ENCODE measurements at places on chromosomes 4 and X. TPM values are rescaled to one million over a fixed set of nuclear protein-coding genes. Genes with fewer than 3 reads are reported as not detected.

DNAAF6 gene
- 0.61 TPM for total RNA-seq

RHOXF2 gene
- not detected for total RNA-seq

P2RY10 gene
- total RNA-seq: 1.8 TPM

SPACA5 gene
- not detected for total RNA-seq

TRPC5OS gene
- total RNA-seq: not detected

CDS1 gene
- 6.5 TPM for total RNA-seq

RBM47 gene
- total RNA-seq: 169 TPM

AGTR2 gene
- total RNA-seq: 13.4 TPM

GABRB1 gene
- not detected for total RNA-seq

ATP2B3 gene
- not detected for total RNA-seq

VSIG4 gene
- total RNA-seq: 392 TPM

- H3K27me3 ChIP-seq: no peaks in the 10 kb centered on the region
- DNase-seq: no peak
- H3K36me3 ChIP-seq: no peaks in the 10 kb centered on the region
- peaks cover 3% of the 10 kb centered on the region for H3K4me1 ChIP-seq
- no peak overlapping the region for H3K27ac ChIP-seq
These were observed 46.7 kb downstream of the TMEM156 start for GRCh38 chr4:38985410-38986100.

DNA sequence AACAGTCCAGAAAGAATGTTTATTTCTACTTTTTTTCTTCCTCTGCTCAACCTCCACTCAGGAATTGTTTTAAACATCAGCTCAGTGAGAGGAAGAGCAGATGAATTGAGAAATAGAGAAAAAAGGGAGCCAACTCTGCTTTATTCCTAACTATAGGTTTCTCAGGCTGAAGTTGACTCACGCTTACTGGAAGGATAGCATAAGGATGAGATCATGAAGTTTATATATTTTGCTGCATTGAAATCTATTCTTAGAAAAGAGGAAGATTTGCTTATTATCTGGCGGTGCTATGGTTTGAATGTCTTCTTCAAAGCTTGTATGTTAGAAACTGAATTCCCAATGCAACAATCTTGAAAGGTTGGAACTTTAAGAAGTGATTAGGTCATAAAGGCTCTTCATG lies 1673.4 kb upstream of the PCDH7 start:
- no peaks in the 10 kb centered on the region for H3K4me1 ChIP-seq
- no peak overlapping the region for H3K4me3 ChIP-seq
- H3K36me3 ChIP-seq: no peaks in the 10 kb centered on the region
- no peak overlapping the region for H3K27ac ChIP-seq
- H3K27me3 ChIP-seq: no peaks in the 10 kb centered on the region

DNA sequence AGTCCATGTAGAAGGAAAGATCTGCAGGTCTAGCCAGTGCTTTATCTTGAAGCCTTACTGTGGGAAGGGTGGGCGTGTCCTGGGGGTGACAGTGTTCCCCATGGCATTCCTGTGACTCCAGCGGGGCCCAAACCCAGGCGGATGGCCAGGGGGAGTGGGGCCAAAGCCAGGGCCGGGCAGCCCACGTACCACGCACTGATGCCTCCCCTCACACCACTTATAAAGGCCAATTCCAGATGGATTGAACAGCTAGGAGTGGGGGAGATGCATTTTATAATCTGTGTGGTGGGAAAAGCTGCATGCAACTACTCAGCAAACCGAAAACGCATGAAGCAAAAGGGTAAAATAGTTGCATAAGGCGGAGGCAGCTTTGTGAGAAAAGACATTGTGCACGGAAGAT lies 36.4 kb downstream of the NELFA start:
- no peaks in the 10 kb centered on the region for H3K27me3 ChIP-seq
- H3K36me3 ChIP-seq: peaks cover 4% of the 10 kb centered on the region
- H3K4me3 ChIP-seq: no peak overlapping the region
- no peak overlapping the region for H3K27ac ChIP-seq

- H3K4me3 ChIP-seq: no peak overlapping the region
- H3K36me3 ChIP-seq: peaks cover 3% of the 10 kb centered on the region
- H3K27ac ChIP-seq: no peak overlapping the region
- H3K27me3 ChIP-seq: no peaks in the 10 kb centered on the region
These were observed 23.9 kb downstream of the MANBA start for GRCh38 chr4:102736636-102737549.

- DNase-seq: peak; percentile 67
- H3K27me3 ChIP-seq: no peaks in the 10 kb centered on the region
- H3K4me3 ChIP-seq: peak within 1 kb of the TSS; percentile 55
- H3K27ac ChIP-seq: peak within 1 kb of the TSS; percentile 82
These were observed at the start of gene ADAMTS3 for GRCh38 chr4:72568959-72569718. Gene ADAMTS3 (minus strand): TSS chr4:72569221. CDS start chr4:72568762, 459 bp downstream.

DNA sequence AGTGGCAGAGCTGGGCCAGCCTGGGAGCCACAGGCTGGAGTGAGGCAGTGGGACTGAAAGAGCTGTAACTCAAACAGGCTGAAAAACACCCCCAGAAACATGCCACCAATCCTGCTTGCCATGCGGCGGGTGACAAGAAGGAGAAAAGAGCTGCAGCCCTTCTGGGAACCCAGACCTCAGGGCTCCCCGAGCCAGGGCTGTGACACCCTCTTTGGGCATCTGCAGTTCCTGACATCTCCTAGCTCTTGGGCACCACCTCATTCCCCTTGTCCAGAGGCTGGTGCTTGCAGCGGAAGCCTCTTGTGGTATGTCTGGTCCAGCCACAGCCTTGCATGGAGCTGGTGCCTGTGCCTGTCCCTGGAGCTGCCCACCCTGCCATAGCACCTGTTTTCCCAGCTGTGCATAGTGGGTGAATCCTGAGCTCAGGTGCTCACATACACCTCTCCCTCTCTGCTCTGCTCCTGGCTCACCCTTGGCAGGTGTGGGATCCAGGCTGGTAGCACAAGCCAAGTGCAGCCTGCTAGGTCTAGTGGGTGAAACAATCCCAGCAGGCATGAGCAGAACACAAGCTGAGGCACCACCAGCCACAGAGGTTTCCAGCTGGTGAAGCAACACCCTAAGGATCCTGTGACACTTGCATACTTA lies 149.0 kb downstream of the CXXC4 start:
- H3K4me3 ChIP-seq: no peak overlapping the region
- no peak for DNase-seq
- H3K4me1 ChIP-seq: no peaks in the 10 kb centered on the region
- no peaks in the 10 kb centered on the region for H3K36me3 ChIP-seq
- no peak overlapping the region for H3K27ac ChIP-seq

GRCh38 chr4:94068753-94069719 lies 138.6 kb upstream of the SMARCAD1 start:
- no peaks in the 10 kb centered on the region for H3K27me3 ChIP-seq
- H3K27ac ChIP-seq: no peak overlapping the region
- no peaks in the 10 kb centered on the region for H3K4me1 ChIP-seq
- no peak for DNase-seq
- H3K36me3 ChIP-seq: no peaks in the 10 kb centered on the region
- no peak overlapping the region for H3K4me3 ChIP-seq

DNA sequence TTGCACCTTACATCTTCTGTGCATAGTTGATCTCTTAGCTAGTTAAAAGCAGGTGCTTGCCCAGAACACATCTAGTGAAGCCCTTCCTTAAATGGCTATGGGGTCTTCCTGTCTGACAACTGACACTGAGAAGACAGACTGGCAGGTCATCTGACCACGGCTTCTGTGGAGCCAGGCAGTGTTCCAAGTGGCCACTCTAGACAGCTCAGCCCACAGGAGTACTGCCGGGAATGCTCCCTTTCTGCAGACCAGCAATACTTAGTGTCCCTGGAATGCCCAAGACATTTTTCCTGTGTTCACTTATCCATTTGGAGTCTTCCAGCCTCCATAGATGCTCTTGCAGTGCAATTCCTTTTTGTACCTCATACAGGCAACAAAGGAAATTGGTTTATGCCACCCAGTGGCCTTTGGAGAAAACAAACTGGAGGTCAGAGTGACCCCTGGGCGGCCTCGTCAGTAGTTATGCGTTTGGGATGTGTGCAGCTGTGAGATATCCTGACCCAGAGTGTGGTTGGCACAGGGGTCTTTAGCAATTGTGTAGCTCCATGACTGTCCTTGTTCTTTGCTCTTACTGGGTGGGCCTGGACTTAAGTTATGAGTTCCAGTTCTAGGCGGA lies 335.5 kb downstream of the ARHGAP10 start:
- H3K36me3 ChIP-seq: no peaks in the 10 kb centered on the region
- DNase-seq: peak; percentile 60
- H3K27ac ChIP-seq: no peak overlapping the region
- peaks cover 3% of the 10 kb centered on the region for H3K4me1 ChIP-seq

GRCh38 chrX:133555782-133556458 lies 140.6 kb upstream of the GPC4 start:
- DNase-seq: no peak
- H3K4me3 ChIP-seq: no peak overlapping the region
- no peaks in the 10 kb centered on the region for H3K4me1 ChIP-seq
- no peaks in the 10 kb centered on the region for H3K27me3 ChIP-seq
- no peak overlapping the region for H3K27ac ChIP-seq
- no peaks in the 10 kb centered on the region for H3K36me3 ChIP-seq

- DNase-seq: no peak
- no peaks in the 10 kb centered on the region for H3K4me1 ChIP-seq
These were observed 179.5 kb upstream of the TBL1X start for GRCh38 chrX:9285342-9285771.

DNA sequence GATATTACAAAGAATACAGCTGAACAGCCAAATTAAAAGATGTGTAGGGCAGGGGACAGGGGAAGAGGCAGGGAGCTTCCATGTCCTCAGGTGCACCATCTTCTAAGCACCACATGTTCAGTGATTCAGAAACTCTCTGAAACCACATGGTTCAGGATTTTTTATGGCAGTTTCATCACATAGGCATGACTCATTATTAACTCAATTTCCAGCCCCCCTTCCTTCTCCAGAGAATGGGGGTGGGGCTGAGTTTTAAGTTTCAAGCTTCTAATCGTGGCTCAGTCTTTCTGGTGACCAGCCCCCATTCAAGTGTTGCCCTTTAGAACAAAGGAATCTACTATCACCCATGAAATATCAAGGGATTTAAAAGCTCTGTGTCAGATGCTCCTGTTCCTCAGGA lies 317.8 kb upstream of the GALNT7 start:
- no peaks in the 10 kb centered on the region for H3K36me3 ChIP-seq
- H3K27ac ChIP-seq: no peak overlapping the region
- no peak overlapping the region for H3K4me3 ChIP-seq
- no peaks in the 10 kb centered on the region for H3K27me3 ChIP-seq
- no peak for DNase-seq

GRCh38 chr4:109873791-109874514 lies 26.0 kb downstream of the LRIT3 start:
- H3K36me3 ChIP-seq: no peaks in the 10 kb centered on the region
- H3K27ac ChIP-seq: no peak overlapping the region
- H3K4me3 ChIP-seq: no peak overlapping the region
- no peaks in the 10 kb centered on the region for H3K27me3 ChIP-seq
- no peaks in the 10 kb centered on the region for H3K4me1 ChIP-seq

- peak overlapping the region; percentile 95 for H3K27ac ChIP-seq
- peak overlapping the region; percentile 71 for H3K4me3 ChIP-seq
- H3K27me3 ChIP-seq: no peaks in the 10 kb centered on the region
- peaks cover 8% of the 10 kb centered on the region for H3K4me1 ChIP-seq
- no peak for DNase-seq
These were observed 792 bp downstream of the PPID start for GRCh38 chr4:158722291-158722916.

- no peak overlapping the region for H3K4me3 ChIP-seq
- no peak overlapping the region for H3K27ac ChIP-seq
- no peaks in the 10 kb centered on the region for H3K27me3 ChIP-seq
- no peaks in the 10 kb centered on the region for H3K36me3 ChIP-seq
- no peak for DNase-seq
These were observed 299.2 kb downstream of the IDS start for GRCh38 chrX:149205937-149206336.

- H3K27ac ChIP-seq: no peak overlapping the region
- no peak overlapping the region for H3K4me3 ChIP-seq
- DNase-seq: no peak
- H3K4me1 ChIP-seq: peaks cover 17% of the 10 kb centered on the region
- H3K36me3 ChIP-seq: no peaks in the 10 kb centered on the region
These were observed 51.2 kb upstream of the KLF3 start for GRCh38 chr4:38612646-38613414.

- no peaks in the 10 kb centered on the region for H3K36me3 ChIP-seq
- H3K4me1 ChIP-seq: no peaks in the 10 kb centered on the region
- DNase-seq: no peak
- no peak overlapping the region for H3K4me3 ChIP-seq
- no peaks in the 10 kb centered on the region for H3K27me3 ChIP-seq
These were observed 597.2 kb downstream of the GALNTL6 start for GRCh38 chr4:172410363-172410762.

- H3K27ac ChIP-seq: no peak overlapping the region
- no peaks in the 10 kb centered on the region for H3K27me3 ChIP-seq
- H3K4me3 ChIP-seq: no peak overlapping the region
- DNase-seq: no peak
- no peaks in the 10 kb centered on the region for H3K4me1 ChIP-seq
These were observed 24.7 kb downstream of the SEC24D start for GRCh38 chr4:118810991-118811764.

DNA sequence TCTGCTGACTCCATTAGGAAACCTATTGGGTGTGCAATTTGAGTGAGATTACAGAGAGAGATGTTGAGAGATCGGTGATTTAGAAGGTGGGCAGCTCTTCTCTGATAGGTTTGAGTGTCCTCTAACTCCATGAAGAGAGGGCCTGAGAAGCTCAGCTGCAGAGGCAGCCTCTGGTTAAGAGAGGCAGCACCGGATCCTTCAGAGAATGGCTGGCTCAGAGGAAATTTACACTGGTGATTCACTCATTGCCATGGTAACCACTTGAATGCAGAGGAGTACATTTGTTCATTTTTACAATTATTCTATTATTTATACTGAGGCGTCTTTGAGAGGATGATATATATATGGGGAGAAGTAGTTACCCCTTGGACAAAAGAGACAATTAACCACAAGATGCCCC lies 171.7 kb downstream of the PDGFRA start:
- H3K4me3 ChIP-seq: no peak overlapping the region
- DNase-seq: no peak
- no peaks in the 10 kb centered on the region for H3K27me3 ChIP-seq
- no peaks in the 10 kb centered on the region for H3K36me3 ChIP-seq

DNA sequence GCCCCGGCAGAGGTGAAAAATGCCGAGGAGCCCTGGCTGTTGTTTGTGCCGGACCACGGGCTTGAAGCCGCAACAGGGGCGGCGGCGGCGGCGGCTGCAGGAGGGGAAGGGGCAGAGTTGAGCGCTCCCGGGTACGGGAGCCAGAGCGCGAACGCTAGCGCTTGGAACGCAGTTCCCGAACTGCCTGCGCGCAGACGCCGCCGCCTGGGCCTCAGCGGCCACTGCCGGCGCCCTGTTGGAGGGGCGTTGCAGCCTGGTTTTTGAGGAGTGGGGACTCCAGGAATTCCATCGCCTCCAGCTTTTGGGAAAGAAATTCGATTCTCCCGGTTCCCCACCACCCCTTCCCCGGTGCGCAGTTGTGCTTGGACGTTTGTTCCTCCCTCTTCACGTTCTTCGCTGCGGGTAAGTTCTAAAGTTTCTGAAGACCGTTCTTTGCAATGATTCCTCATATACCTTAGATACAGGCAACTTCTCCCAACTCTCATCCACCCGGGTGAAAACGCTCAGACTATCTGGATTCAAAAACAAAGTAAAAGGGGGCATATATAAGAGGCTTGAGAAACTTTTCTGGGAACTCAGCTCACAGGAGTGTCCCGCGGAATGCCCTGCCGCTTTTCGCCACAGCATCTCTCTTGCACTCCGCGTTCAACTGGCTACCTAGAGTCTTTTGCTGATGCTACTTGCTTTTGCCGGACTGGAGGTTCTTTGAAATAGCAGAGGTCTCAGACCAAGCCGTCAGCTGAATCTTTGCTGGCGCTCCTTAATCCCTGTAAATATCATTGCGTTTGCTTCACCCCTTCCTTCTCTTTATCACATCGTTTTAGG lies 1.0 kb downstream of the FAT4 start:
- peak overlapping the region; percentile 75 for H3K4me3 ChIP-seq
- peaks cover 43% of the 10 kb centered on the region for H3K4me1 ChIP-seq
- peak overlapping the region; percentile 92 for H3K27ac ChIP-seq

All from upper lobe of left lung (tissue), 6 donors.